ENCODE measurements at places on chromosomes 3 and 15.

DNA sequence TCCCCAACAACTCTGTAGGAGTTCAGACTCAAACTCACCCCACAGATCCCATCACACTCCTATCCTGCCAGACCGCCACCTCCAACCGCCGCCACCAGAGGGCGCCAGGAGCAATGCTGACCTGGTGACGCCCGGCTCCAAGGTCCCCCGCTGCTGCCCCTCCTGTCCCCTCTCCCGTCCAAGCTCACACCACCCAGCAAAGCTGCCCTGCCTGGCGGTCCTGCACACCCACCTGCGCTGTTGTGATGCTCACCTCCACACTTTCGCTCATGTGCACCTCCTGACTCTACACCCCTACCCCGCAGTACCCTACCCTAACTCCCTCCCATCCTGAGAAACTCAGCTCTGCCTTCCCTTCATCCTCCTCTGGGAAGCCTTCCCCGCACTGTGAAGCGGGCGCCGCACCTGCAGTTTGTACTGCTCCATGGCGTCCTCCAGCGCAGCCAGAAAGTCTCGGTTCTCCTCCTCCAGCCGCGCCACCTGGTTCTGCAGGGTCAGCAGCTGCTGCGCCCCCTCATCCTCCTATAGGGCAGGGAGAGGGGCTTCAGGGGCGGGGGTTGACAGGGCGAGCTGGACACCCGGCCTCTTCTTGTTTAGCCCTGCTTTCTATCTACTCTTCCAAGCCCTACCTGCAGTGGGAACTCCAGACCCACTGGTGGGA is 7.9 kb downstream of the KIF7 start:
- H3K36me3 ChIP-seq = peaks cover 50% of the 10 kb centered on the region
- no peak overlapping the region for H3K27ac ChIP-seq
- no peaks in the 10 kb centered on the region for H3K27me3 ChIP-seq
- no peak overlapping the region for H3K4me3 ChIP-seq
- DNase-seq = peak; percentile 99
- no peaks in the 10 kb centered on the region for H3K4me1 ChIP-seq

DNA sequence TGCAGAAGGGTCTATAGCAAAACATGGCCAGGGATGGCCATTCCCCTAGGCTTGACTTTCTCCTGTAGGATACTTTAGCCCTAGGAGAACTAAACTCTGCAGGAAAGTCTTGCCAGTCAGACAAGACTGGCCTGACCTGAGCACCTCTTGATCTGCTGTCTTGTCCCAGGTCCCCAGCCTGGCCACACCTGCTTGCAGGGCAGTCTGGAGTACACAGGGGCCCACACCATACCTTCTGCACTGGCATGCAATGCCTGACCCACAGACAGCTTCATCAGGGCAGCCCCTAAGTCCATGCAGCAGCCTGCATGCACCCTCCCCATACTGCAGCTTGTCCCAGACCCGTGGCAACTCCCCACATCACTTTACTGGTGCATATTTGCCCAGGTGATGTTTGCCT is 204.6 kb downstream of the LRRC3B start:
- H3K36me3 ChIP-seq = no peaks in the 10 kb centered on the region
- no peaks in the 10 kb centered on the region for H3K27me3 ChIP-seq
- no peaks in the 10 kb centered on the region for H3K4me1 ChIP-seq
- DNase-seq = no peak
- H3K27ac ChIP-seq = no peak overlapping the region
- no peak overlapping the region for H3K4me3 ChIP-seq

- peaks cover 9% of the 10 kb centered on the region for H3K4me1 ChIP-seq
- H3K27me3 ChIP-seq = no peaks in the 10 kb centered on the region
- H3K36me3 ChIP-seq = peaks cover 29% of the 10 kb centered on the region
- H3K27ac ChIP-seq = no peak overlapping the region
- H3K4me3 ChIP-seq = no peak overlapping the region
Measured at GRCh38 chr3:98581474-98581873, 11.9 kb downstream of the CPOX start.

- no peak overlapping the region for H3K27ac ChIP-seq
- H3K27me3 ChIP-seq = no peaks in the 10 kb centered on the region
Measured at GRCh38 chr3:3556078-3556477, 243.2 kb upstream of the LRRN1 start.

DNA sequence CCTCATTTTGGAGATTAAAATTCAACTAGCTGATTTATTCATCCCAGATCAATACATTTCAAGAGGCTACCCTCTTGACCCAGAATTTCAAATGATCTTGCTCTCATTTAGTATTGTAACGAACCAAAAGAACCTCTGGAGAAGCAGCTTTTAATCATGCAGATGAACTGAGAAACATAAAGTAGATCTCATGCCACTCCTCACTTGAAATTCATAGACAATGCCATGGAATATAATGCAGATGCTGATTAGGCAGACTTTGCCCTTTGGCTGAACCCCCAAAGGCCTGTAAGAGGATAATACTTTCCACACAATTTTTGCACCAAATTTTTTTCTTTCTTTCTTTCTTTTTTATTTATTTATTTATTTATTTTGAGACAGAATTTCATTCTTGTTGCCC is 358.3 kb downstream of the NEK10 start:
- H3K4me3 ChIP-seq = no peak overlapping the region
- H3K27me3 ChIP-seq = no peaks in the 10 kb centered on the region

GRCh38 chr15:90609242-90610180 is 79.8 kb downstream of the CRTC3 start:
- H3K36me3 ChIP-seq = peaks cover 40% of the 10 kb centered on the region
- no peaks in the 10 kb centered on the region for H3K27me3 ChIP-seq
- H3K4me1 ChIP-seq = peaks cover 8% of the 10 kb centered on the region

DNA sequence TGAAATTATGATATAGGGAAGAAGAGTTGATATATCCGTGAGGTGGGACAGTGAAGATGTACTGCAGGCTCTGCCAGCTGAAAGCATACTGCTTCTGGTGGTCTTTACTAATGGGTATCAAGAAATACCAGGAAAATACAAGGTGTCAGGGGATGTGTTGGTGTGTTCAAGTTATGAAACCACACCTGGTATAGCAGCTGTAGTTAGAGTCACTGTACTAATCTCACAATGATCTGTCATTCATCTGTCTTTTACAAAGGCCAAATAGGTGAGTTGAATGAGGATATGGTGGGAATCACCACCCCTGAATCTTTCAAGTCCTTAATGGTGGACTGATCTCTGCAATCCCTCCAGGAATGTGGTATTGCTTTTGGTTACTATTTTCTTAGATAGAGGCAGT is 152.7 kb downstream of the NFKBIZ start:
- peaks cover 16% of the 10 kb centered on the region for H3K4me1 ChIP-seq
- no peak overlapping the region for H3K27ac ChIP-seq
- H3K27me3 ChIP-seq = no peaks in the 10 kb centered on the region
- no peaks in the 10 kb centered on the region for H3K36me3 ChIP-seq

DNA sequence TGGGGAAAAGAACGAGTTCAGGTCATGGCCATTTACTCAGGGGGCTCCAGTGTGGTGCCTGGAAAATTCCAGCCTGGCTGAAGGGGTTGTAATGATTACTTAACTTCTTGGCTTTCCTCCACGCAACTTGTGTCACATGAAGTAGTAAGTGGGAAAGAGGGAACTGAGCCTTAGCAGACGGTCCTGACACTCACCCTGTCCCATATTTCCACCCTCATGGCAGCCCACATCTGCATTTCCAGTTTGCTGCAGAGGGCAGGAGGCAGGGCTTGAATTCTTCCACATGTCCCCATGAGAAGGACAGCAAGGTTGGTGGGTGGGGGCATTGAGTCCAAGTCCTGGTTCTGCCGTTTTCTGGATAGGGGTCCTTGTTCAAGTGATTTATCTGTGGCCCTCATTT is 7.8 kb upstream of the CAMP start:
- peaks cover 16% of the 10 kb centered on the region for H3K27me3 ChIP-seq
- DNase-seq = peak; percentile 62
- H3K4me3 ChIP-seq = no peak overlapping the region
- H3K4me1 ChIP-seq = peaks cover 8% of the 10 kb centered on the region
- no peak overlapping the region for H3K27ac ChIP-seq

DNA sequence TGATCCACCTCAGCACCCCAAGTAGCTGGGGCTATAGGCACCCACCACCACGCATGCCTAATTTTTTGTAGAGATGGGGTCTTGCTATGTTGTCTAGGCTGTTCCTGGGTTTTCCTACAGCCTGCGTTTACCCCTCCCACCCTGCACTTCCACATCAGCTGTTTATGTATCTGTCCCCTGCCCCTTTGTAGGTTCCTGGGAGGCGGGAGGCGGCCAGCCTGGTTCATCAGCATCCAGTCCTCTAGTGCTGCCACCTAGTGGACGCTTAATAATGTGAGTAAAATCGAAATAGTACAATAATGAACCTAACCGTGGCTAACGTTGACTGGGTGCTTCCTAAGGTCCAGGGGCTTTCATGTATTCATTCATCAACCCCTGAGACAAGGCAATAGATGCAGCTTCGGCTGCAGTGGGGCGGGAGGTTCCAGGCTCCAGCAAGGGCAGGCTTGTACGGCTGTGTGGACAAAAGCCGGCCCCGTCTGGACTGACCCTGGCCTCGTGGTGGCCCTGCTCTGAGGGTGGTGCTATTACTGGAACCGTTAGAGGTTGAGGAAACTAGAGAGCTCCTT is 1.2 kb upstream of the LCTL start:
- H3K27ac ChIP-seq = peak overlapping the region; percentile 17
- H3K36me3 ChIP-seq = no peaks in the 10 kb centered on the region
- H3K4me1 ChIP-seq = peaks cover 17% of the 10 kb centered on the region

DNA sequence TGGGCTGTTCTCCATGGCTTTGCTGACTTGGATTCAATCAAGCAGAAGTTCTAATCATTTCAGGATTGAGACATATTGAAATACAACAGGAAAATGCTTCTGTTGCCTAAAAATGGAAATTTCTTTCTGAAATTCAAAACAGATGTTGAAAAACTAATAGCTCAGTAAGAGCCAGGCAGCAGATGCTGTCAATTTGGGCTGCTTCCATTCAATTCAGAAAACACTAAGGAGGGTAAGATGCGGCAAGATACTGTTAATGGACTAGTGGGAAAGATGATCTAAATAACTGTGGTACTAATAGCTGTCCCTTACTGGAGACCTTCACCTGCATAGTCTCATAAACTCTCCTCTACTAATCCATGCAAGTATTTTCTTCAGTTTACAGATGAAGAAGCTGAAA is 53.5 kb downstream of the DGKG start:
- no peak overlapping the region for H3K27ac ChIP-seq
- H3K36me3 ChIP-seq = no peaks in the 10 kb centered on the region
- H3K27me3 ChIP-seq = peaks cover 20% of the 10 kb centered on the region
- no peaks in the 10 kb centered on the region for H3K4me1 ChIP-seq
- H3K4me3 ChIP-seq = no peak overlapping the region
- DNase-seq = no peak

DNA sequence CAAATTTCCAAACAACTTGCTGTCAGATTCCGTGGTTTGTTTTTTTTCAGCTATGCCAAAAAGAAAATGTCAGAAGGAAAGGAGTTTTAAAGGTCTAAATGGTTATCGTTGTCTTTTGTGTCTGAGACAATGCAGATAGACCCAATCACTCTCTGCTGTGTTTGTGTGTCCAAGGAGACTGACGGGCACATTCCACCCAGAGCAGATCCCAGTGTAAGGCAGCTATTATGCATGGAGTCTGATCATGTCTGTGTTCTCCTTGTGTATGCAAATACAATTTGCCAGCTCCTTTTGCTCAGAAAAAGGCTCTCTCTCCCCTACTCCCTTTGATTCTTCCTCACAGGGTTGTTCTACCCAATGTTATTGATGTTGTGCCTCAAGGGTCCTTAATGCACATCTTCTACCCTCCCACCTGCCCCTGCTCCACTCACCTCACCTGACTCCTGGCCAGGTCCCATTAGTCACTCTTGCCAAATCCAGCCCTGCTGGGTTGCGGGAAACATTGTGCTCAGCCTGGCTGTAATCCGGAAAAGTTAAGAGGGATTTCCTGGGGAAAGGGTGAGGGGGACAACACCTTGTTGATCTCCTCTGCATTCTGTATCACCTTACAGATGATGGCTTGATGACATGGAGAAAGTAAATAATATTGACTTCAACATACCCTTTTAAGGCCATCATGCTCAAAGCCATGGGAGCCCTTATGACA is 61.0 kb downstream of the OTOL1 start:
- H3K27me3 ChIP-seq = no peaks in the 10 kb centered on the region
- DNase-seq = no peak
- H3K4me3 ChIP-seq = no peak overlapping the region
- no peaks in the 10 kb centered on the region for H3K36me3 ChIP-seq

GRCh38 chr3:15479400-15480224 is 41.9 kb downstream of the COLQ start:
- no peaks in the 10 kb centered on the region for H3K27me3 ChIP-seq
- no peaks in the 10 kb centered on the region for H3K4me1 ChIP-seq
- H3K36me3 ChIP-seq = no peaks in the 10 kb centered on the region
- no peak overlapping the region for H3K27ac ChIP-seq
- peak; percentile 53 for DNase-seq
- no peak overlapping the region for H3K4me3 ChIP-seq

DNA sequence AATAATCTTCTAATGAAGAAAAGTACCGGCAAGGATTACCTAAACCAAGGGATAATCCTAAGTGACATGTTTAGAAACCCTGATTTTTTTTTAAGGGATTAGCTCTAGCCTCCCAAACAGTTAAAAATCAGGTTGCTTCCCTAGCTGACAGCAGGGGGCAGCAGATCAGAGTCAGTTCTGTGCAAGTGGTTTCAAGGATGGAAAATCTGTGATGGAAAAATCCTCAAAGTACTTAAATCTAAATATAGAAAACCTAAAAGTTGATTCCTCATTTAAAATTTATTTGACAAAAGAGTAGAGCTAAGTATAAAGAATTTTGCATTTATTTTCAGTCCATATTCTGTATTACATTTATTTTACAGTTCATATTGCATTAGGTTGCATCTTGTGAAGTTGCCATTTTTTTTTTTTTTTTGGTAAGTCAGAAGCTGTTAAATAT is 107.6 kb downstream of the PEX5L start:
- H3K36me3 ChIP-seq = no peaks in the 10 kb centered on the region
- no peak overlapping the region for H3K4me3 ChIP-seq
- no peaks in the 10 kb centered on the region for H3K4me1 ChIP-seq
- DNase-seq = peak; percentile 81
- no peak overlapping the region for H3K27ac ChIP-seq

DNA sequence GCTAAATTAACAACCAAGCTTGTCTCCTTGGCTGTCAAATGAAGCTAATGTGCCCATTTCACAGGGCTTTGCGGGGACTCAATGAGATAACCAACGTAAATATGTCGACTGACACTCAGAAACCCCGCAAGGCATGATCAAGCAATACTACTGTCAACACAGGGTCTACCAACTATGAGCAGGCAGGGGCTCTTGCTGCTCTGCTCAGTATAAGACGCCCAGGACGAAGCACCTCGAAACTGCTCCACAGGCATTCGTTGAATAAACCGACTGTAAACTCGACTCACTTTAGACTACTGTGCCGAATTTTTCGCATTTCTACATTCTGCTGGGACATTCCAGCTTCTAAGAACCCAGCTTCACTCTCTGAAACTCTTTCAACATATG is 55.0 kb downstream of the FEZF2 start:
- H3K4me3 ChIP-seq = peak overlapping the region; percentile 73
- no peaks in the 10 kb centered on the region for H3K27me3 ChIP-seq
- peaks cover 4% of the 10 kb centered on the region for H3K4me1 ChIP-seq
